OCI-LY7 (cell line): ENCODE measurements at places on chromosomes 1 and 21.

GRCh38 chr1:18569811-18570545 lies 60.7 kb upstream of the PAX7 start:
- no peak for DNase-seq

- no peak for DNase-seq
Measured at GRCh38 chr1:65256860-65257708, 52.3 kb upstream of the DNAJC6 start.

GRCh38 chr1:199308349-199308846 lies 669.6 kb downstream of the PTPRC start:
- no peak for DNase-seq

DNA sequence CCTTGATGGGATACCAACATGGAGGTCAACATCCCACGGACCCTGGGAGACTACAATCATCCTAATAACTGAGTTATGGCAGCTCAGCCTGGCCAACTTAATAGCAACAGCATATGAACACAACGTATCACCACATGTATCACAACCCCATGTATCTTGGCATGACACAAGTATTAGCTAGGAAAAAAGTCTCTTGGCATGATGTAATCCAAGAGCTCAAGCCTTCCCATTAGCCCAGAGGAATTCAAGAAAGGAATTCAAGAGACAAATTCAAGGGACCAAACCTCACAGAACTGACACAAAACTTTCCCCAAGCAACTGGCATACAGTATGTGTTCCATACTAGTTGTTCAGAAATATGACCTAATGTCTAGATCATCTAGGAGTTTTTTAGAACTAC lies 100.9 kb upstream of the HMGB4 start:
- no peak for DNase-seq

DNA sequence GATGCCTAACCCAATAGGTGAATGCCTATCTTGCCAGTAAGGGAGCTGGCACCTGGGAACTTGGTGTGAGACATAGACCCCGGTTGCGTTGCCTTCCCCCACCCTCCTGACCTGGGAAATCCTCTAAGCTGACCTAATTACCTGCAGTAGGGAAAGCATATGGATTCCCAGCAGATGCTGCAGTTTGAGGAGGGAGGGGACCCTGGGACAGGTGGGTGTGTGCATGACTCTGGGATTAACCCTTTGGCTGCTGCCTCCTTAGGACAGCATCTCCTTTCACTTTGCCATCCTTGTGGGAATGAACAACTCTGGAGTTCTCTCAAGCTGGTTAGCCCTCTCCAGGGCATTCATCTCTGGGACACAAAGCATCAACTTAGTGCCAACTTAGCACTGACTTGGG lies 16.4 kb upstream of the NFASC start:
- DNase-seq = no peak

DNA sequence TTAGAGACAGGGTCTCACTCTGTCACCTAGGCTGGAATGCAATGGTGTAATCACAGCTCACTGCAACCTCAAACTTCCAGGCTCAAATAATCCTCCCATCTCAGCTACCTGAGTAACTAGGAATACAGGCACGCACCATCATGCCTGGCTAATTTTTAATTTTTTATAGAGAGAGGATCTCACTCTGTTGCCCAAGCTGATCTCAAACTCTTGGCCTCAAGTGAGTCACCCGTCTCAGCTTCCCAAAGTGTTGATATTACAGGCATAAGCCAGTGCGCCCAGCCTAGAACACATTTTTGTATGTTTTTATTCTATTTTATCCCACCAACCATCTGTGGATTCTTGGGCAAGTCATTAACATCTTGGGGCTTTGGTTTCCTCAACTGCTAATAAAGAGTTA lies 100.5 kb downstream of the AK5 start:
- DNase-seq = no peak

GRCh38 chr1:221712198-221712684 lies 29.6 kb downstream of the DUSP10 start:
- no peak for DNase-seq

DNA sequence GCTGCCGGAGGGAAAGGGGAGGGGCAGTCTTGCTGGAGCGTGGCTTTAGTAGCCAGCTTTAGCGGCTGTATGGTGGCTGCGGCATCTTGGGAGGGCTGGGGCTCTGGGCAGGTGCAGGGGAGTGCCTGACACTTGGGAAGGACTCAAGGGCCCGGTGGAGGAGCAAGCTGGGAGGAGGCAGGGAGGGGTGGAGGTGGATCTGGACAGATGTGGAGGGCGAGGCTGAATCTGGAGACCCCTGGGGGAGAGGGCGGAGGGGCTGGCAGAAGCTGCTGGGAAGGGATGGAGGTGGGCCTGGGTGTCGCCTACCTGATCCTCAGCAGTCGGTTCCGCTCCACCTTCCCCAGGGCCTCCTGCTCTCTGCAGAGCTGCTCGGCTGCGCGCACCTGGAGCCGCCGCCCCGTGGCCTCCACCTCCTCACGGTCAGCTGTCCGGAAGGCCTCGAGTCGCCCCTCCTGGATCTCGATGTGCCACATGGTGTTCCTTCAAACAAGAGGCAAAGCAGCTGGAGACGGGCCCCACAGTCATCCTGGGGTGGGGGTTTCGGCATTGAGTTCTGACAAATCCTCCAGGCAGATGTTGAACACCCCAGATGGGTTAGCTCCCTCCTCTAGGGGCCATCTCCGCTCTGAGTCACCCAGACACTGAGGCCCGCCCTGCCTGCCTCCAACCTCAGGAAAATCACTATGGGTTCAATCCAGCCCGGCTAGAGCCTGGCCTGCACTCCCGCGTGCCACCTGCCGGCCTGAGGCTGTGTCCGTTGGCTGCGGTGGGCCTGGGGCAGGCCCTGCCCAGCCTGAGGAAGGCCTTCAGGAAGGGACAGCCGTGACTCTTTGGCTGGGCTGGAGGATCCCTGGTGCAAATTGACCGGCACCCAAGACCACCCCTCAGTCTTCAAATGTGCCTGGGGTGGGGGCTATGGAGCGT lies 29.6 kb downstream of the CFAP74 start:
- no peak for DNase-seq

GRCh38 chr1:178126261-178126660 lies 32.4 kb downstream of the RASAL2 start:
- no peak for DNase-seq

DNA sequence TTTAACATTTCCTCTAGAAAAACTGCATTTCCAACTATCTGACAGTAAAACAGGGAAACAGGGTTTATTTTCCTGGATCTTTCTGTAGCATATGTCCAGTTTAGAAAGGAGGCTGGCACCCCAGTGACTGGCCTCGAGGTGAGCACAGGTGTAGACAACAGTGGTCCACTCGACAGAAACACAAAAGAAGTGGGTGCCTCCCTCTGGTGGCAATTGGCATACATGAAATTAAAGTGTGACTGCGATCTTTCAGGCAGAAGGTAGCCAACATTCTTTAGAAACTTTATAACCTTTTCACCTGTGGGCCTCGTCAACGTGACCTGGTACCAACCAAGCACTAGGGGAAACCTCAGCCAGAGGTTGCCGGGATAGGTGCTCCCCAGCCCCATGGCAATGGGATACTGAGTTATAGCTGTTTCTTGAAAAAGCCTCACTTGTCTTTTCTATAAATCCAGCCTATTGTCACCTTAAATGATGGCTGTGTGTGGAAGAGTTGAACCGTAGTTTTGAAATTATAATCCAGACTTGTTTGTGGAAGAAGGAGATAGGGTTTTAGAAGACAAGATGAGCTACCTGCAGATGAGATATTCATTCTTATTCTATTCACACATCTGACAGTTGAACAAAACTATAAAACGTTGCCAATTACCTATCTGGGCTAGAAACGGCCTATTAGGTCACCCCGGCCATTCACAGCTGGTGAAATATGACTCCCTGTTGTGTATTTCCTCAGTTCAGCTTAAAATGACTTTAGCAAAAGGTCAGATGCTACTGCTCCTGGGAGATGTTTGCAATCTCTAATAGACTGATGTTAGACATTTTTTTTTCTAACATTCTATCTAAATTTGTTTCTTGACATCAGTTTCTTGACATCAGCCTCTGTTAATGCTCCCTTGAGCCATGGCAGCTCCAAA lies 44.3 kb downstream of the PCP4 start:
- DNase-seq = no peak

GRCh38 chr1:156801409-156802121 lies 15.1 kb downstream of the SH2D2A start:
- DNase-seq = no peak

DNA sequence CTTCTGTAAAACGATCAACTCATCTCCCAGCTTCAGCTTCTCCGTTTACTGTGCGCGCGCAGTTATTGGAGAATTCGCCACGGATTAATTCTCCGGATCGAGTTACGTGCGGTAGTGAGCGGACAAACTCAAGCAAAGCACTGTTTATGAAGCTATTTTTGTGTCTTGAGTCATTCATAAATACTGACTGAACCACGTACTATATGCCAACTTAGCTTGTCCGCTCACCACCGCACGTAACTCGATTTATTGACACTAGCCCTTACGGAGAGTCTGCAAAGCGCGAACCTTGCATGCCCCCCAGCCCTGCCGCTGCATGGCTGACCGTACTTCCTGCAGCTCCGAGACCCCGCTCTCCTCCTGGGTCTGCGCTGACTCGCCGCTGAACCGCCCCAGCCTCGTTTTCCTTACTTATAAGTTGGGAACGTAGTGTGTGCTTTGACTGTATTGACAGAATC lies 773 bp downstream of the CHD1L start:
- peak; percentile 58 for DNase-seq

DNA sequence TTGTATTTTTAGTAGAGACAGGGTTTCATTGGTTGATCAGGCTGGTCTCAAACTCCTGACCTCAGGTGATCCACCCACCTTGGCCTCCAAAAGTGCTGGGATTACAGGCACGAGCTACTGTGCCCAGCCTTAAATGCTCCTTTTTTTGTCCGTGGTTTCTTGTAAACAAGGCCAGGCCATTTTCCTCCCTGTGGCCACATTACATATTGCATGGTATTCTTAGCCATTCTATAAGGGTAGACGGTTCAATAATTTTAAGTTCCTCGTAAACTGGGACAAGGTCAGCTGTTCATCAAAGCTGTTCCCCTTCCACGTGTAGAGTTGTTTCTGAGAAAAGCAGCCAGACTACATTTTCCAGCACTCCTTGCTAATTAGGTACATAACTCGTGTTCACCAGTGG lies 10.3 kb upstream of the LUZP1 start:
- DNase-seq = peak; percentile 48

DNA sequence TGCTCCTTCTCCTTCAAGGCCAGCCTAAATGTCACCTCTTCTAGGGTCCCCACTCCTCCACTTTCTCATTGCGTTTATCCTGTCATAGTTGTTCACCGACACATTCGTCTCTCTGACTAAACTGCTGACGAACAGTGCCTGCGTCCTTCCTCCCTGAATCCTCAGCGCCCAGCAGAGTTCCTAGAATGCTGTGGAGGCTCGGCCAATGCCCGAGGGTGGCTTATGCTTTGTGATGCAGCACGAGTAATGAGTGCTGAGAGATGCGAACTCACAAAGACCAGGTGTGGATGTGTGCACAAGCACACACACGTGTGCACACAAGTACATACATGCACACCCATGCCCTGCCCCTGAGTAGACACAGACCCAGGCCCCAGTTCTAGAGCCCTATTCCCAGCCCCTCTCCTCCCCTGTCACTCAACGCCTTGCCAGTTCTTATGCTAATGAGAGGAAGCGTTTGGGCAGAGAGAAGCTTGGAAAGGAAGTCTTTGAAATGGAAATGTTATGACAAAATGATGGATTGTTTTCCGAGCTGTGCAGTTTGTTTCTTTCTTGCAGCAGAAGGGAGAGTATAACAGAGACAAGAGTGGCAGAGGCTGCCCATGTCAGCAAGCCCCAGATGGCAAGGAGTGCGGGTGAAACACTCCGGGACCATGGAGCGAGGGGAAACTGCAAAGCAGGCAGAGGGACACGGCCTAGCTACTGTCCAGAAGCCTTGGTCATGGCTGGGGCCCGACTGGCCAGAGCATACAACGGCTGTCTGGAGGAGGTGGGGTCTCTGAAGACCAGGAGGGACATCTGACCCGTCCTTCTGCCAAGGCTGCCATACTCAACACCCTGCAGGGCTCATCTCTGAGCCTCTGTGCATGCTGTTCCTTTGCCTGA lies 24.2 kb downstream of the KCNA10 start:
- no peak for DNase-seq
